ENCODE measurements at places on chromosomes 3 and 15. TPM values are rescaled to one million over a fixed set of nuclear protein-coding genes. Genes with fewer than 3 reads are reported as not detected.
A peak's percentile ranks its signal among the peaks of the same experiment; 100 is the strongest.

Gene LRRC31
- polyA plus RNA-seq, result not detected

Gene LYZL4
- not detected for polyA plus RNA-seq

Gene EPHB1
- polyA plus RNA-seq, result 0.53 TPM

Gene NLGN1
- polyA plus RNA-seq, result 0.64 TPM

Gene IMPG2
- polyA plus RNA-seq, result 0.10 TPM

- DNase-seq, result no peak
Observed at GRCh38 chr3:195384952-195385351, 57.9 kb downstream of the ACAP2 start.

GRCh38 chr15:55742498-55742926 is 440 bp downstream of the PRTG start:
- peak; percentile 59 for DNase-seq

GRCh38 chr15:39685999-39686613 is 96.5 kb downstream of the FSIP1 start:
- peak; percentile 33 for DNase-seq

DNA sequence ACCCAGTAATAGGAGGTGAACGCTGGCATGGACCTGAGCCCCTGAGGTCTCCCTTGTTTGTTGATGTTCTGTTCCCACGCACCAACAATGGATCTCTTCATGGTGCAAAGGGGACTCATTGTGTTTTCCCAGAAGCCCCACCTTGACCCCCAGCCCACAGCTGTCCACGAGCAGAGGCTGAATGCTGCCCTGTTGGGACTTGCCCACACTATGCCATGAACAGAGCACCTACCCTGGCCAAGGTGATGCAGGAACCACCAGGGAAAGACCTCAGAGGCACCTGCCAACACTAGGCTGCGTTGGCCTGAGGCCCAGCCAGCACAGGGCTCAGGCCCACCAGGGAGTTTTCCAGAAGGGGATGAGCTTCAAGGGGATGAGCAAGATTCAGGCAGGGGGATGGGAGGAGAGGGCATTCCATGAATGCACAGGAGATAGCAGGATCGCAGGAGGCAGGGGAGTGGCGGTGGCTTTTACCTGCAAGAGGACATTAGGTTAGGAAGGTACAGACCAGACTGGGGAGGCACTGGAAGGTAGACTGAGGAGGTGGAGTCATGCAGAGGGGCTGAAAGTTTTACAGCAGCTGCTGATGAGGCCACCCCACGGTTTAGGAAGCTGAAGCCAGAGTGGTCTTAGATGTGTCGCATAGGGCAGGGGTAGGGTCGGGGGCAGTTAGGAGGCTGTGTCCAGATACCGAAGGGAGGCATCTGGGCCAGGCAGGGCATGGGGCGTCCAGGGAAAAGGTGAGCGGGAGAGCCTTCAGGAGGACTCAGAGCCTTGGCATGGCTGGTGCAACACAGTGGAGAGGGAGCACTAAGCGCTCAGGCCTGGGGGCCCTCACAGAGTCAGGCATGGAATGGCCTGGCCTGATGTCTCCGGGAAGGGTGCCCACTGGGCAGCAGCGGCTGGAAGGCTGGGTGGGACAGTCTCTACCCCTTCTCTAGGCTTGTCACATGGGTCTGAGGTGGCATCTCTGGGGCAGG is 4.0 kb upstream of the PHGR1 start:
- DNase-seq, result no peak

- DNase-seq, result no peak
Observed at GRCh38 chr15:79689030-79689429, 207.8 kb downstream of the MTHFS start.

- peak; percentile 60 for DNase-seq
Observed at GRCh38 chr3:51686512-51687215, 15.6 kb downstream of the TEX264 start.

- no peak for DNase-seq
Observed at GRCh38 chr15:58404020-58404419, 27.8 kb upstream of the LIPC start.

DNA sequence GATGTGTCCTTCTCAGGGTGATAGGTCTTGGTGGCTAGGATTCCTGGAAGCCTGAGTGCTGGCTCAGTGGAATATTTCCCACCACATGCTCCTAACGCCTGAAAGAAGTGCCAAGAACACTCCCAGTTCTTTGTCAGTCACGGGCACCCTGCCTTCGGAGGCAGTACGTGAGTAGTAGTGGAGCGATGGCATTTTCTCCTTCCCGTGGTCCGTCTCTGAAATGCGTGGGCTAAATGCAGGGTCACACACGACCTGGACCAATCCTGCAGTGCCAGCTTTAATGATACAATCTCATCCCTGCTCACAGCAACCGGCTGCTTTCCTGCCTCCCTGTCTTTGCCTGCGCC is 14.5 kb downstream of the H1-8 start:
- no peak for DNase-seq

- no peak for DNase-seq
Observed at GRCh38 chr15:50257924-50258323, 7.6 kb downstream of the HDC start.

DNA sequence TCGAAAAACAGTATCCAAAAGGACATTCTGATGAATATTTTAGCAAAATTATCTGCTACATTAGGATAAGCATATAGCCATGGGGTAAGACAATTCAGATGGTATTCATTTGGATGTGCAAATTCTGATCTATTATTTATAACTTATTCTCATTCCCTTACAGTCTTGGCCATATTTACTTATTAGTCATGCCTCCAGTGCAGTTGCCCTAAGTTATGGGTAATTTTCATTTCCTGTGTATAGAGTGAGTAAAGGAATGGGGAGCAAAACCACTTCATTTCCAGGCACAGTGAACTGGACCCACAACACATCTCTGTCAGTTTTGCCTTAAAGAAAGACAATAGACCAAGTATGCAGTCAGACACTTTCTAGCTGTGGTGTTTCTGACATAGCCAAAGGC is 134.3 kb downstream of the POLQ start:
- no peak for DNase-seq

DNA sequence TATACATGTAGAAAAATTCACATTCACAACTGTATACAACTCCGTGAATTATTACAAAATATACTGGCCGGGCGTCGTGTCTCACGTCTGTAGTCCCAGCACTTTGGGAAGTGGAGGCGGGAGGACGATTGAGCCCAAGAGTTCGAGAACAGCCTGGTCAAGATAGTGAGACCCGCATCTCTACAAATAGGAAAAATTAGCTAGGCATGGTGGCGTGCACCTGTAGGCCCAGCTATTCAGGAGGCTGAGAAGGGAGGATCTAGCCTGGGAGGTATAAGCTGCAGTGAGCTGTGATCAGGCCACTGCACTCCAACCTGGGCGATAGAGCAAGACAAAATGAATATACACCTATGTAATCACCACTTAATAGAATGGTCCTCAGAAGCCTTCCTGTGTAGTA is 1.3 kb downstream of the RAD51 start:
- no peak for DNase-seq

GRCh38 chr3:183265834-183266417 is 12.9 kb downstream of the B3GNT5 start:
- DNase-seq, result peak; percentile 16

DNA sequence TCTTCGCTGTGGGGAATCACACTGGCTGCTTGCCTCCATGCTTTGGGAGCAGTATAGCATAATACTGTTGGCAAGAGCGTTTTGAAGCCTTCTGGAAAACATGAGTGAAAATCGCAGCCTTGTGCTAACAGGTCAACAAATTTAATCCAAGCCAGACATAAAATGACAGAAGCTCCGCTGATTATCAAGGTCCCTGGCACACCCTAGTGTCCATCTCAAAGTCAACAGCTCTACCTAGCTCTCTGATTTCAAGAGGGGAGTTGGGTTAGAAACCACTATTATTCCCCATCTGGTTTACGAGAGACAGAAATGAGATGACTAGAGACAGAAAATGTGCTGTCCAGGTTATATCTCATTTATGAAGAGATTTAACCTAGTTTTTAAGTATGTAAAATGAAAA is 73.6 kb upstream of the MDFIC2 start:
- DNase-seq, result no peak

GRCh38 chr3:43062040-43062563 is 43.8 kb downstream of the POMGNT2 start:
- DNase-seq, result no peak

DNA sequence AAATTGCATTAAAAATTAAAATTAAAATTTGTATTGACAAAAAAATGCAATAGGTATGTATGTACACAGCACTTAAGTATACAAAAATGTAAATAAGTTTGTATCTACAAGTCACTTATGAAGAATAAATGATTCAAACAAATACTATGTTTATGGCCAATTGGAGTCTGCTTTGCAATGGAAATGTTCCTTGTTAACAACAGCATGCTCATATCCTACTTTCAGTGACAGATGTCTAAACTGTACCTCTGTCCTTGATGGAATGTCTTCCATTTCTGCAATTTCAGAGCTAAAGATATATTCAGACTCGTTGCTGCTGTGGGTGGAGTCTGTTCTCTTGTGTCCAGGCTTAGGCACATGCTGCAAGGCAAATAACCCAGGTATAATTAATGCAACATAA is 64.1 kb upstream of the MYO5C start:
- DNase-seq, result no peak

DNA sequence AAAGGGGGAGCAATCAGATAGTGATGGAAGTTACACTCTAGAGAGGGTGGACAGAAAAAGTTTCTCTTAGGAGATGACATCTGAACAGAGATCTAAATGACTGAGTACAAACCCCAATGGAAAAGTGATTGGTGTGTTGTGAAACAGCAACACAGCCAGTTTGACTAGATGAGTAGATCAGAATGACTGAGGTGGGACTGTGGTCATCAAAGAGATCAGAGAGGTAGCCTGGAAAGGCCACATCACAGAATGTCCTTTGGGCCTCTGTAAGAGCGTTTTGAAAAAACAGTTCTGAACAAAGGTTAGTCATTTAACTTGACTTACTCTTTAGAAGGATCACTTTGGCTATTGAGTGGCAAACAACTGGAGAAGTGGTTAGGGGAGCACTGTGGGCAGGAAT is 10.6 kb downstream of the LRRC58 start:
- no peak for DNase-seq

GRCh38 chr3:184713040-184713355 is 1.1 kb upstream of the MAGEF1 start:
- no peak for DNase-seq

DNA sequence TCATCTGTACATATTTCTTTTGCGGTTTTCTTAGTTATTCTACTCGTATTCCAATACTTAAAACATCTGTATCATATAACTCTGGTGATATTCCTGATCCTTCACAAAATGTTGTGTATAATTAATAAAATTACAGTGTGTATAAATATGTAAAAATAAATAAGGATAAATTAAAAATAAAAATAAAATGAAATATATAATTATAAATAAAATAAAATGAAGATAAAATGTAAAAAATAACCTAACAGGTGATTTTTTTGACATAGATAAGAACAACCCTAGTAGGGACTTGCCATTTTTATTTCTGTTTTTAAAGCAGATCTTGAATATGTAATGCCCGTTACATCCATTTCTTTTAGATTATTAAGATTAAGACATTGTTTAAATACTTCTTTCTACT is 25.6 kb downstream of the IL1RAP start:
- no peak for DNase-seq

DNA sequence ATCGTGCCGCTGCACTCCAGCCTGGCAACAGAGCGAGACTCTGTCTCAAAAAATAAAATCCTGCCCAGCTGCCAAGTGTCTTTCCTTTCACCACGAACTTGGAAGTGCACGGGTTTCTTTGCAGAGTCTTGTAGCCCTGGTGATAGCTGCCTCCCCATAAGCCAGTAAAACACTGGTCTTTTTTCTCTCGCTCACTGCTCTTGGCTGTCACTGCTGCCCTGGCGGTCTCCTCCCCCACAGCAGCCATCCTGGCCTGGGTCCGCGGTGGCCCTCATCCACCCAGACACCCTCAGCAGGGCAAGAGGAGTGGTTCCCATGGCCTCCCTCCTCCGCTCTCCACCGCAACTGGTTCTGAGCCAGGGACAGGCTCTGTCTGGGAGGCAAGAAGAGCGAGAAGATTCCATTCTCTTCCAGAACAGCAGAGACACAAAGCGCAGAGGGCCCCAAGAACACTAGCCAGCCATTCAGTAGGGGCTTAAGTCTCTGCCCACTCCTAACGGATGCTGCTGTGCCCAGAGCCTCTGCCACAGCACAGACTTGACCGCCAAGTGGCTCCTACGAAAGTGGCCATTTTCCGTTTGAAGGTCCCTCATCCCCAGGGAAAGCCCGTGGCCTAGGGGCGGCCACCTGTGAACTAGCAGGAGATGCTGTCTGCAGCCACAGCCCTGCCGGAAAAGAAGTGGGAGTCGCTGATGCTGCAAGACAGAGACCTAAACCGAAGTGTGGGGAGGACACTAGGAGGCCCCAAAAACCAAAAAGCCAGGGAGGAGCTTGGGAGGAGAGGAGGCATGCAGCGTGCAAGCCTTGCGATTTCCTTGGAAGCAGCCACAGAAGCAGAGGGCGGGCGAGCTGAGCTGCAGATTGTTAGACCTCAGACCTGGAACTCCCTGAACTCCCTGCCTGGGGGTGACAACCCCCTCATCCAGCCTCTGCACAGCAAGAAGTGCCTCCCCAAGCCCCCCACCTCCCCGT is 44.1 kb downstream of the KLHL25 start:
- DNase-seq, result peak; percentile 30

DNA sequence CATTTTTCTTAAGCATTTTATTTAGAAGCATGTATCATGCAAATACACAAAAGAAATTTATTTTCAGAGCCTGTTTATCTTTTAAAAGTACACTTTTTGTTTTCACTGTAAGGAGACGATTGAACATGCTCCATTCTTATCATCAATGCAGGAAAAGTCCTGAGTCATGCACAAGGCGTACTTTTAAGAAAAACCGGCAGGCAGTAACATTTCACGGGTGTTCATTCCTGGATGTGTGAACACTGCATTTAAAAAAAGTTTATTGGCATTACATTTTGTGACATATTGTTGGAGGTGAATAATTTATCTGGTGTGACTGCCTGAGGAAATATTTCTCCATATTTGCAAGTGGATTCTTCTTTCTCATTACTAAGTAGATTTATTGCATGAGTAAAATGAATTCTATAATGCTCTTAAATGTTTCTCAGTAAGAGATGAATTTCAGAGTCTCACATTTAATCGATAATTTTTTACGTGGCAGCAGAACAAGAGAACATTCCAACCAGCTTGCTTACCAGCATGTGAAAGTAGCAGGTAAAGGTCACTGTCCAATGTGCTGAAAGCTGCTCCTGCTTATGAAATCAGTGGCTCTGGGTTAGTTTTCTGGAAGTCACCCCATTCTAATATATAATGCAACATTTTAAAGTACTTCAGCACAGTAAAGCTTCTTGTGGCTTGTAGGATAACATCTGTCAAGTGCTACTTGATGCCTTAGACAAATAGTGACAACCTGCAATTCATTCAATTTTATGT is 87.0 kb downstream of the SV2B start:
- DNase-seq, result peak; percentile 23

- DNase-seq, result no peak
Observed at GRCh38 chr15:82643992-82644391, 3.2 kb downstream of the CPEB1 start.

- no peak for DNase-seq
Observed at GRCh38 chr3:144549166-144549565, 577.5 kb downstream of the DIPK2A start.

GRCh38 chr15:52329987-52330386 is 34.4 kb upstream of the MYO5C start:
- no peak for DNase-seq

DNA sequence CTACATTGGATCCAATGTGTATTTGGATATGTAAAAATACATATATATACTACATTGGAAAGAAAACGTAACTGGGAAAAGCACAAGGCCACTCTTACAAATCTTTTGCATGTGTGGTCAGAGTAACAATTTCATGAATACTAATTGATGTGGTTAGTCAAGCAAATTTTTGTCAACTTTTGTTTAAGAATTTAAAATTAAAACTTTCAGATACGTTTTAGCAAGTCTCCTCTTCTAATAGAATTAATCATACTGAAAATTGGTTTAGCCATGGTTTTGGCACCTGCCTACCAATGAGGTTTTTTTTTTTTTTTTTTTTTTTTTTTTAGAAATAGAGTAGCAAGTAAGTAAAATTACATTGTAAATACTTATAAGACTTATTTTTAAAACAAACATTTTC is 153.0 kb upstream of the CGNL1 start:
- no peak for DNase-seq
